Eye (tissue), 1 donor: ENCODE measurements at places on chromosomes 12 and 14.
A peak's percentile ranks its signal among the peaks of the same experiment; 100 is the strongest.

- no peak for DNase-seq
Observed at GRCh38 chr12:15698377-15698871, 90.8 kb downstream of the EPS8 start.

DNA sequence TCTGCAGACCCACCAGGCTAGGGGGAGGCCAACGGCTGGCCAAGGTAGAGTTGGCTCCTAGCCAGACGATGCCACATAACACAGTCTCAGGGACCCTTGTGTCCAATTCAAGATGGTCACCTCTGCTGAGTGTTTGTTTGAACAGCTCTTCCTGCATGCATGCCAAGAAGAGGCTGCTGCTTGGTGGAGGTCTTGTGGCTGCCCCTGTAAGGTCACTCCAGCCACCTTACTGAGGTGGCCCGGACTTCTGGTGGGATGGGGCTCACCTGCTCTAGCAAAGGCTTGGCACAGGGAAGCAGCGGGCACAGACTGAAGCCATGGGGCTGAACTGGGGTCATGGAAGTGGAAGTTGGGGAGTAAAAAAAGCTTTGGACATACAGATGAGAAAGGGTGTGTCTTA lies 210.3 kb downstream of the GLT1D1 start:
- DNase-seq: no peak

DNA sequence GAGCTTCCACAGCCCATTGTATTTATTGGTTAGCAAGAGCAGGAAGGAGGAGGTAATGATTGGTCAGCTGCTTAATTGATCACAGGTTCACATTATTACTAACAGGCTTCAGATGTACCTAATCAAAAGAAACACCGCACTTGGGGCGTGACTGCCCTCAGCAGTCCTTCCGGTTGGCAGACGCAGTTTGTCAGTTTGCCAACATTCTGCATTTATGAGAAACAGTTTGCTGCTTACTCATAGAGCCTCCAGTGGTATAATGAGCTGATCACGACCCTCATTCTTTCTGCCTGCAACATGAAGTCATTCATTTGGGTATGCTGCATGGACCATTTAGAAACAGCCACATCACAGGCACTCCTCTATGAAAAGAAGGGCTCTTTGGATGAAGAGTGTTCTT lies 42.5 kb upstream of the PPM1H start:
- peak; percentile 49 for DNase-seq

GRCh38 chr14:104357689-104358527 lies 219.5 kb downstream of the KIF26A start:
- DNase-seq: no peak

- no peak for DNase-seq
Observed at GRCh38 chr14:79544698-79545070, 666.6 kb downstream of the DIO2 start.

- no peak for DNase-seq
Observed at GRCh38 chr14:102622262-102622885, 29.9 kb downstream of the RCOR1 start.

DNA sequence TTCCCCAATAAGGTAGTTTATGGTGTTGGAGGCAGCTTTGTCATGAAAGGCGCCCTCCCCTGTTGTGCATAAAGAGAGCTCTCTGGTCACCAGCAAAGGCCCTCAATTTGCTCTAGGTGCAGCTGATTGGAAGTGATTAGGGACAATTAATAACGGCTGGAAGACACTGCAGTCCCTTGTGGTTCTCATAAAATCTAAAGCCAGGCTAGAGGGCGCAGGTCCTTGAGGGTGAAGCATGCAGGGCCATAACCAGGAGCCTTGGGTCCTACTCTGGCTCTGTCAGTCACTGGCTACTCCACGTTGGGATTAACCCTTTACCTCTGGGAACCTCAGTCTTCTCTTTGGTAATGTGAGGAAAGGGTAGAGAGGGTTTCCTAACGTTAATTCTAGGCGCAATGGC lies 1.9 kb downstream of the DAAM1 start:
- peak; percentile 86 for DNase-seq

GRCh38 chr12:49671031-49671765 lies 36.0 kb downstream of the FMNL3 start:
- DNase-seq: no peak

GRCh38 chr14:55701638-55702037 lies 121.6 kb downstream of the KTN1 start:
- no peak for DNase-seq

DNA sequence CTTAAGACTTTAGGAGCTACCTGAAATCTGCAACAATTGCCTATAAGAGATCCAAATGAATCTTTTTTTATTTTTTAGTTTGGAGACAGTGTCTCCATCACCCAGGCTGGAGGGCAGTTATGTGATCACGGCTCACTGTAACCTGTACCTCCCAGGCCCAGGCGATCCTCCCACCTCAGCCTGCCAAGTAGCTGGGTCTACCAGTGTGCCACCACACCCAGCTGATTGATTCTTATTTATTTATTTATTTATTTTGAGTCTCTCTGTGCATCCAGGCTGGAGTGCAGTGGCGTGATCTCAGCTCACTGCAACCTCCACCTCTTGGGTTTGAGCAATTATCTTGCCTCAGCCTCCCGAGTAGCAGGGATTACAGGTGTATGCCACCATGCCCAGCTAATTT lies 26.1 kb downstream of the STK38L start:
- no peak for DNase-seq

- DNase-seq: no peak
Observed at GRCh38 chr12:87678453-87678852, 350.7 kb downstream of the C12orf50 start.

DNA sequence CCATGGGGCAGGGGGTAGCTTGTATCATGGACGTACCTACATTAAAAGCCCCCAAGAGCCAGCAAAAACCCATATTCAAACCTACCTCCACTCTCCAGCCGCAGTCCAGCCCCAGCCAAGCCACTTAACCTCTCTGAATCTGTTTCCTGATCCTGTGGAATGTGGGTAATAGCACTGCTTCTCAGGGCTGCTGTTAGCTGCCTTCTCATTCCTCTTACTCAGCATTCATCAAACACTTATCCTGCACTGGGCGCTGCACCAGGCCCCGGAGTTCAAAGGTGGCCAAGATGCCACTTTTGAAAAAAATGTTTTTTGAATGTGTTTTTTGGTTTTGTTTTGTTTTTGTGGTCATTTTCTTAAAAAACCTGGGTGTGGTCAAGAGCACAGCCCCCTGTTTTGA lies 237.4 kb downstream of the CHST11 start:
- DNase-seq: no peak

DNA sequence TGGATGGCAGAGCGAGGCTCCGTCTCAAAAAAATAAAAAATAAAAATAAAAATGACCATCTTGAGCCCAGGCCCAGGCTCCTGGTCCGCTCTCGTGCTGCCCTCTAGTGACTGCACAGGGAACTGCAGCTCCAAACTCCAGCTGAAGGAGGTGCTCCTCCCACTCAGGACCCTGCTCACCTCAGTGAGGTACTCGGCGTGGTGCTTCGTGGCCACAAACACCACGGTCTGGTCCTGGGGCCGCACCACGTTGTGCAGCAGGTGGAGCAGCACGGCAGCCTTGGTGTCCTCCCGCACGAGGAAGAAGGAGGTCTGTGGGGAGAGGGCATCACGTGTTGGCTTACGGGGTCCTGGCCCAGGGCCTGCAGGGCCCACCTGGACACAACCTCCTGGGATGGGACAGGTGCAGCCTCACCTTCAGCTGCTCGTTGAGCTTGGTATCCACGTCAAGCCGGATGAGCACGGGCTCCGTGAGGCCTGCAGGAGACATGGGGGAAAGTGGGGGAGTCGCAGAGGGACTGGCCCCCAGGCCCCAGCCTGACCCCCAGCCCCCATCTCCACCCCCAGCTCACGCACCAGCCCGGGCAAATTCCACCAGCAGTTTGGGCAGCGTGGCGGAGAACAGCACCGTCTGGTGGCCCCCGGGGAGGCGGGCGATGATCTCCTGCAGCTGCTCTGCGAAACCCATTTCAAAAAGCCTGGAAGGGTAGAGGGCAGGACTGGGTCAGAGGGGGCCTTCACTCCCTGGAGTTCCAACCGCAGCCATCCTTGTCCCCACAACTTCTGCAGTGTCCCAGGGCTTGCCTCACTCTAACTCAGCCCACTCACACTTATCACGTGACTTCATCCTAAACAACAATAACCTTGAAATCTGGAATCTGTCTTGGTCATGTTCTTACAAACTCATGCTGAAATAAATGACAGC lies 10.6 kb downstream of the DDX54 start:
- DNase-seq: peak; percentile 88

- no peak for DNase-seq
Observed at GRCh38 chr12:117227000-117227653, 36.9 kb upstream of the FBXO21 start.

DNA sequence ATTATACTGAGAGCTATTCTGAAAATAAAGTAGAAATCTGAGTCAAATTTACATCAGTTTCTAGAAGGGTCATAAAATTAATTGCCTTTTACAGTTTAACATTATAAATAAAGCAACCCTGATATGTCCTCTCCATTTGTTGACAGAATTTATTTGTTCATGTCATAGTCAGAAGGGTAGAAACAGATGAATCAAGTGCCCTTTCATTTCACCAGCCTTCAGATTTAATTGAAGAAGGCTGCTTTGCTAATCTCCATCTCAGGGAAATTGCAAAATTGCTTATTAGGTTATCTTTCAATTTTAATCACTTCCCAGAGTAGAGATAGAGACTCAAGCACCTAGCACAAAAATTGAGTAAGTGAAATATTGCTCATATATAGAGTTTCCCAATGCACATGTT lies 76.8 kb downstream of the ATXN7L3B start:
- peak; percentile 10 for DNase-seq

DNA sequence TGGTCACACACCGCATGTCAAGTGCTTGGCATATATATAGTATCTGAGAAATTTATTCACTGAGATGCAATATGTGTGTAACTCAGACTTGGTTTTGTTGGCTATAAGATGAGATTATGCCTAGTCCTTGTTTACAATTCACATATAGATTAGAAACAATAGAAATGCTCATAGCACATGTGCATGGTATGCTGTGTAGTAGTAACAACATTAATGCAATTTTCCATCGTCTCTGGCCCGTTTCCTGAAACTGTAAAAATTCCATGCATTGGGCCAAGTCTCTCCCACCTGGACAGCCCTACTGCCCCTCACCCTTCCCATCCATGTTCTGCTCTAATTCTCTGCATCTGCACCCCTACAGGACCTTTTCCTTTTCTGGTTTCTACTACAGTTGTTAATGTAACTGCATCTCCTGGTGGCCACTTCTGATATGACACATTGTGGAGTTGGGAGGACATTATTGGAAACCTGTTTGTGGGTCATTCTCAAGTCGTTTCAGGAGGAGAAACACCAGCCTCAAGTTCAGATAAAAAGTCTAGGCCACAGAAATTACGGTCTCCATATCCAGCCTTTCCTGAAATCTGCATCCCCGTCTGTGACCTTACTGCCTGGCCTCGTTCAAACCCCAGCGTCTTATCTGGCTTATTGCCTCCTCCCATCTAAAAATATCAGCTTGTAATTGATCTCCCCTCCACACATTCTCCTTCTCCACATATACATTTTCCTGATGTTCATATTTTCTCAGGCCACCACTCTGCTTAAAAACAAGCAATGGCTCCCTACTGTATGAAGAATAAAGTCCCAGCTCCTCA lies 37.5 kb downstream of the EMP1 start:
- DNase-seq: peak; percentile 64

DNA sequence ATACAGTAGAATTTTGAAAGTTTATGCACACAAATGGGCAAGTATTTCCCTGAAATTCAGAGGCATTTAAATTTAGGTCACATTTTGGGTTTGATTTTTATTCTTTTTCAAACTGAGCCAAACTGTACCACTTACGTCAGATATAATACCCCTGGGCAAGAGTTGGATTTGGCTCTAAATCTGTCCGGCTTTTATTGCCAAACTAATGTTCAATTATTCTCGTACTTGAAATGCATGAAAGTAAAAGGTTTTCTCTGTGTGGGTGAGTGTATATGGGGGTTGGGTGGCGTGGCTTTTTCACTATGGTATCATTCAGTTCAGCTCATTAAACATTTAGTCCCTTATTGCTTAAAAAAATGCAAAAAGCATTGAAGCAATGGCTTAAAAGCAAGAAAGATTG lies 55.9 kb downstream of the SLCO1C1 start:
- no peak for DNase-seq

- DNase-seq: peak; percentile 70
Observed at GRCh38 chr14:58299401-58300330, 1.3 kb downstream of the ARID4A start.

DNA sequence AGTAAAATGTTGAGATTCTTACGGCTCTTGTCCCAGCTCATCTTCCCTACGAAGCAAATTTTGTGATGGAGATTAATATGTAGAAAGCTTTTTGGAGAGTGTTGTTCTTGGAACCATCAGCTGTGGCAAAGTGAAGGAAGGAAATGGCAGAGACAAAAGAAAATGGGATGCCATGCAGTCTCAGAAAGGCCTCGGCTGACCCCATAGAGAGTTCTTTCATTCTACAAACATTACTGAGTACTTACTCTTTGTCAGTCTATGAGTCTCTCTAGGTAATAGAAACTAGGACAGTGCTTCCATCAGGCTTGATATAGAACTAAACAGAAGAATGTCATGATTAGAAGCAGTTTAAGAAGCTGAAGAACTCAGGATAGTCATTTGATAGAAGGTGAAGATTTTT lies 134.1 kb downstream of the PLEKHA5 start:
- DNase-seq: no peak

DNA sequence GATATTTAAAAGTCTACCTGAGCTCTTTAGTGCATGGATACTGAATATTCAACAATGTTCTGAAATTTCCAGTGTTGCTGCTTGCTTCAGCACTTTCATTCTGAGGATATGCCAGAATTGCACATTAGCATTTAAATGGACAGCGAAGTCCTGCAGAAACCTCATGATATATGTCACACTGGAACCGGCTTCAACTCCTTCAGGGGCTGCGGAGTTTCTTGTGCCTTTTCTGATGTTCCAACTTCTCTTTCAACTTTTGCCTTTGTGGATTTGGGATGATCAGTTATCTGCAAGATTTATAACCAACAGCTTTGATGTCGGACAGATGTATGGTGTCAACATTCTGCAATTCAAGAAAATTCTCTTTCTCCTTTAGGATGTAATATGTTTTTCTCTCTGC lies 142.5 kb upstream of the LMNTD1 start:
- no peak for DNase-seq

DNA sequence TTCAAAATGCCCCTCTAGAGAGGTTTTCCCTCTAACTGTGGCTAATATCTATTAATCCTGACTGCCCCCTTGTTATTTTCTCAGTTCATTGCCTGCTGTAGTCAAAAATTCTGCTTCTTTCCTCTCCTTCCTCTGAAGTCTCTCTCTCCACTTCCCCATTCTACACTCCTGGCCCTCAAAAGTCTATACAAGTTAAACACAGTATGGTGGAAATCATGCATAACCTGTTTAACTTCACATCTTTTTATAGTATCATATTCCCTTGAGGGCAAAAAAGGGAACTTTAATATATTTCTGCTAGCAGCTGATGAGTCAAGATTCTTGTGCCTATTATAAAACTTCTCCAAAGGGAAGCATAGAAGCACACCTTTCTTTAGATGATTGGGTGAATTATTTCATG lies 16.7 kb downstream of the GRIP1 start:
- DNase-seq: no peak

GRCh38 chr12:31605531-31605930 lies 14.6 kb upstream of the DENND5B start:
- DNase-seq: no peak

DNA sequence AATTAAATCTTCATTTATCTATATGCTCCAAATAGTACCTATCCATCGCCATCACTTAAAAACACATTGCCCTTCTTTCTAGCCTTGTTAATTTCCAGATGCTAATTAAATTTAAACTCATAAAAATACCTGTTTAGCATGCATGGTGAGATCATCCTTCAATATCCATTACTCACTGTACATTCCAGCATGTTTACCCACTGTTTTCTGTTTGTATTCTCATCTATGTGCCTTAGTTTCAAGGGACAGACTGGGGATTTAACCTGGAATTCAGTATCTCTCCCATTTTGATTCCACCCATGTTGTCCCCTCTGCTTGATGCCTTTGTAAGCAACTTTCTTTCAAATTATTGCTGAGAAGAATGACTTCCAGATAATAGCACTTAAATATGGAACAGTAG lies 208.0 kb downstream of the SPTSSA start:
- no peak for DNase-seq
